IPS DF 6.9 (cell line): ENCODE measurements at places on chromosomes 1 and 21.

GRCh38 chr1:220487297-220487820, 40.6 kb upstream of the MARK1 start:
- DNase-seq, result no peak

DNA sequence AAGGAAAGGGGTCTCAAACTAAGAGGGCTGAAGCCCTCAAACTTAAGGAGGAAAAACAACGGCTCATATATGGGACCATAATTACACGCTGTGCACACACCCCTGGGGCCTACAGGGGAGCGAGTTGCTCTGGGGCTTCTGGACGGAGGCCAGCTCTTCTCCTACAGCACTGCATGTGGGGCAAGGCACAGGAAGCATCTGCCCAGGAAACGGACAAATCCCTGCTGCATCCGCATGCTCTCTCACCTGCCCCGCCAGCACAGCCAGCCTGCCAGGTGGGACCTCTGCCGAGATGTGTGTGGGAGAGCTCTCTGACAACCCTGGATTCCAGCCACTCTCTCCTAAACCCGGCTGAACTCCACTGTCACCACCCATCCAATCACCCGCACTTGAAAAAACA, 54.1 kb downstream of the MRPL37 start:
- DNase-seq, result no peak

DNA sequence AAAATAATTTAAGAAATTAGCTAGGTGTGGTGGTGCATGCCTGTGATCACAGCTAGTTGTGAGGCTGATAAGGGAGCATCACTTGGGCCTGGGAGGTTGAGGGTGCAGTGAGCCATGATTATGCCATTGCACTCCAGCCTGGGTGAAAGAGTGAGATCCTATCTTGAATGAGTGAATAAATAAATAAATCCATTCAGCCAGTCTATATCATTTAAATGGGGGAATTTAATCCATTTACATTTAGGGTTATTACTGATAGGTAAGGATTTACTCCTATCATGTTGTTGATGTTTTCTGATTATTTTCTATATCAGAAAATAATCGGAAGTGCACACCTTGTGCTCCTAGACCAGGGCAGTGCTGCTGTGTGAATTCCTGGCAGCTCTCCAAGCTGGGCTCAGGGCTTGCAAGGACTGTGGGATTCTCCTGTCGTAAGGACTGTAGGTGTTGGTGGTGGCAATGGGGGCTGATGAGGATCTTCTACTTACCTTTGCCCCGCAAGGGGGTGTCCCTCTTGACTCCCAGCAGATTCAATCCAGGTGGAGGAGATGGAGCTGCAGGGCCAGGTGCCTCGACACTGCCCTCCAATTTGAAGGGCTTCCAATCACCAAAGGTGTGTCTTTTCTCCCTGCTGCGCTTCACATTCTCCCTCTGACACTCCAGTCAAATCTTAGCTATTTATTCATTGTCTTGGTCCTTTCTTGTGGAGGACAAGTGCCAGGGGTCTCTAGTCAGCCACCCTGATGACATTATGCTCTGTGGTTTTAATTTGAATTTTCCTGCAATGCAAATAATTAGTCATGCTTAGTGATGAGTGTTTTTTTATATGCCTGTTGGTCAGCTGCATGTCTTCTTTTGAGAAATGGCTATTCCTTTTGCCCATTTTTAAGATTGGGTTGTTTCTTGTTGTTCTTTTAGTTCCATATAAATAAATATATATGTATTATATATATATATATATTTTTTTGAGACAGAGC, 14.1 kb upstream of the TRAPPC10 start:
- DNase-seq, result no peak

DNA sequence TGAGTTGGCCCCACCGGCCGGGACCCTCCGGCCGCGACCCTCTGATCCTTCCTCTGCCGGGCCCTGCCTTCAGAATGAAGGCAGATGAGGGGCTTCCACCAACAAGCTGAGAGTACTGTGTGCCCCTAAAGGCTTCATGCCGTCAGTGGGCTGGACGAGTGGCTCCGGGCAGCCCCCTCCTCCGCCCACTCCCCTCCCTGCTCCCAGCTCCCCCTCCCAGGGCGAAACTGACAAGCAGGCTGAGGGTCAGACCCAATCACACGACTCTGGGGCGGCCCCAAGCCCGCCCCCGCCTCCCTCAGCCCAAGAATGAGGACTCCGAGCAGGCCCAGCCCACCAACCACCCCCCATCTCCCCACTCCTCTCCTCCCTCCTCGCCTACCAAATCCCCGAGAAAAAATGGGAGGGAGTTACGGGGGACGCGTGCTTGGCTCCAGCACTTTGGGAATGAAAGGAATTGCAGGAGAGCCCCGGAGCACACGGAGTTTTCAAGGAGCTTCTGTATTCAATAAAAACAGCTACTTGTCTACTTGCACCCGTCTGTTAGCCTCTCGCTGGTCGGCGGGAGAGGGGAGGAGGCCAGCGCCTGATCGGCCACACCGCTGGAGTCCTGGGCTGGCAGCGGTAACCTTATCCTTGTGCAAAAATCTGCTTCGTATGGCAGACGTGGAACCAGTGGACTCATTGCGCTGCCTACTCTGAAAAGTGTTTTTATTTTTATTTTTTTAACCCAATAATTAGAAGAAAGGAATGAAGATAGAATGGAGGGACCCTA, at the start of gene COL11A1:
COL11A1 (minus strand) TSS at position 147 of the 775 bp plus-strand sequence. CDS start 344 bp downstream, outside the sequence.
- DNase-seq, result peak; percentile 73

DNA sequence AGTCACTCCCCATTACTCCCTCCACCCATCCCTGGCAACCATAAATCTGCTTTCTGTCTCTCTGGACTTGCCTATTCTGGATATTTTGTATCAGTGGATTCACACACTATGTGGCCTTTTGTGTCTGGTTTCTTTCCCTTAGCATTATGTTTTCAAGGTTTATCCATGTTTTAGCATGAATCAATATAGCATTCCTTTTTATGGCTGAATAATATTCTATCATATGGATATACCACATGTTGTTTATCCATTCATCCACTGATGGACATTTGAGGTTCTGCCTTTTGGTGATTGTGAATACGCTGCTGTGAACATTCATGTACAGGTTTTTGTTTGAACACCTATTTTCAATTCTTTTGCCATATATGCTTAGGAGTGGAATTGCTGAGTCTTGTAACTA, 140.4 kb downstream of the ZMYM4 start:
- no peak for DNase-seq

- no peak for DNase-seq
Observed at GRCh38 chr1:205595861-205596260, 36.0 kb downstream of the ELK4 start.

DNA sequence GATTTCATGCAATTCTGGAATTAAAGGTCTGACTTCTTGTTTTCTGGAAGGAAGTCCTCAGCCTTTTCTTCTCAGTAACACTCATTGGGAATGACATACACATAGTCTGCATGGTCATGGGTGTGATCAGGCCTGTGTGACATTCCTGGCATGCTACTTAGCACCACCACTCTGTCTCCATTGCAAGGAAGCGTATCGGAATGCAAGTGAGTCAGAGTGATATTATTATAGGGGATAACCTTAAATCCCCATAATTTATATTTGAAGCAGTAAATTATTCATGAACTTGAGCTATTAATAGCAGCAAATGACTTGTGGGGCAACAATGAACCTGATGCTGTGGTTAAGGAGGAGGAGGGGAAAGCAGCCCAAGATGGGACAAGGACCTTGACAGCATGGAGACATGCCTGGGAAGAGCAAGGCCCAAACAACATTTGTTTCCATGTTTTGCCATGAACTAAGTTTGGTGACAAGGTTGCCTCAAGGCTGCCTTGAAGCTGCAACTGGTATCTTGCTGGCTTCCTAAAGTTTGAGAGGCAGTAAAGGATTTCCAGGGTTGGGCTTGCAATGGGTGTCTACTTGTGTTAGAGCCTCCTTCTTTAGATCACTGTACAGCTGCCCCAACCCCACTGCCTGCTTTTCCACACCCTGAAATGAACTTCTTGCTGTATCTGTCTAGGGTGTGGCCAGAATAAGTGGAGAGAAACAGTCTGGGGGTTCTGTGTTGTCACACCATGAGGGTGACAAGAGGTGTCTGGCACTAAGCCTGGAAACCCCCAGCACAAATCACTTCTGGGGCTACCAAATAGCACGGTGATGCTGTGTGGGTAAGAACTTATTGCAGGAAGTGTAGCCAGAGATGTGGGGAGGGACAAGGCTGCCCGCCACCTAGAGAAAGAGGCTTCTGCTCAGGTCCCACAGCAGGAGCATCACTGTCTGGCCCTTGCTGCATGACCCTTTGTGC, 4.6 kb downstream of the MAB21L3 start:
- no peak for DNase-seq

- DNase-seq, result no peak
Observed at GRCh38 chr1:36174713-36175112, 18.8 kb downstream of the MAP7D1 start.

DNA sequence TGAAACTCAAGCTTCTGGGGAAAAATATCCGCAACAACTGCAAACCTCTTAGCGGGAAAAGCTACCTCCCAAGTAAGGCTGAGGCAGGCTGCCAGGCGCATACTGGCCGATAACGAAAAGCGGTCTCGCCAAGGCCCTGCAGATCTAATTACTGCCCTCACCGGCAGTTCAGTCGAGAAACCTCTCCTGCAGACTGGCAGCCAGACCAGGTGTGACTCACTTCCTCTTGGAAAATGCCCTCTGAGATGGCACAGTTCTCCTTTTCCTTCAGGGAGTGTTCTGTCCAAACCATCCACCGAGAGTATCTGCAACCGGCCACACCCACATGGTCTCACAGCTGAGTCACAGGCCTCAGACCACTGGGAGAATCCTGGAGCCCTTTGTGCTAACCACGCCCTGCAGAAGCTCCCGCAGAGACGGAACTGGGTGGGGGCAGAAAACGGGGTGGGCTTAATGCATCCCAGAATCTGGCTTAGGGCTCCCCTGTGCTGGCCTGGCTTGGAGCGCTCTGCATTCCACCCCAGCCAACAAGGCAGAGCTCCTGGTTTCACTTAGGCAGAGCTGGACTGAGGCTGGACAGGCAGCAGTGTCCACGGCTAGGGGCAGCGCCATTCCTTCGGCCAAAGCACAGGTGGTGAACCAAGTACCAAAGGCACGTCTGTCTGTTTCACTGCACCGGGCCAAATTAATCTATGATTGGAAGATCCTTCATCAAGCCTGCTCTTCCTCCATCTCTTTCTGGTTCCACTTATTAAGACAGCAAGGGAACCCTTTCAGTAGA, 1.2 kb downstream of the S100A10 start:
- DNase-seq, result no peak

GRCh38 chr1:21313886-21314721, 23.8 kb upstream of the ECE1 start:
- DNase-seq, result no peak

GRCh38 chr1:15501208-15502032, 22.6 kb downstream of the CASP9 start:
- DNase-seq, result peak; percentile 43

- no peak for DNase-seq
Observed at GRCh38 chr1:104765085-104765484, 1015.4 kb downstream of the AMY1C start.

GRCh38 chr1:65195495-65196417, 47.8 kb downstream of the AK4 start:
- DNase-seq, result no peak

DNA sequence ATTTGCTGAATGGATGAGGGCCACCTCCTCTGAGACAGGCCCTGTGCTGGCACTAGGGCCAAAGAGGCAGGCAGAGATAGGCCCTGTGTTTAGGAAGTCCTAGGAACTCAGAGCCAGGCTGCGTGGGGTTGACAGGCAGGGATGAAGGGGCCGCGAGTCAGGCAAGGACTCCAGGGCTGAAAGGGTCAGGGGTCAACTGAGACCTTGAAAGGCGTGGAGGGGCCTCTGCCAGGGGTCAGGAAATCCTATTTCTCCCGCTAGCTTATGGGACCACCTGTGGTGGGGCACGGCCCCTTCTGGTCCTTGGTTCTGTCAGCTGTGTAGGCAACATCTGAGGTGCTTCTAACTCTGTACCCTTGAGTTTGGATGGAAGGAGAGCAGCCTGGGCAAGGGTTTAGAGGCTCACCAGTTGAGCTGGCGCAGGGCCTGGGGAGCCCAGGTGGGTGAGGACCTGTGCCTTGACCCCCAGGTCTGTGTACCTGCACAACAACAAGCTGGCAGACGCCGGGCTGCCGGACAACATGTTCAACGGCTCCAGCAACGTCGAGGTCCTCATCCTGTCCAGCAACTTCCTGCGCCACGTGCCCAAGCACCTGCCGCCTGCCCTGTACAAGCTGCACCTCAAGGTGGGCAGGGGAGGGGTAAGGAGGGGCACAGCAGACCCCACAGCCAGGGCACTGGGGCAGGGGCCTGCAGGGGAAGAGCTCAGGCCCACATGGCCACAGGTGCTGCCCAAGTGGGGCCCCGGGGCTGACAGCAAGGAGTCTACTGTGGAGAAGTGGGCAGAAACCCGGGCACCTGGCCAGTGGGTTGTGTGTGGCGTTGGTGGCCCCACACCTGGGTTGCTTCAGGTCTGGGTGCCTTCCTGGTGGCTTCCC, 14.9 kb downstream of the PODN start:
- DNase-seq, result no peak

- no peak for DNase-seq
Observed at GRCh38 chr1:226981386-226981817, 41.3 kb downstream of the COQ8A start.

GRCh38 chr1:25766721-25767436, 33.1 kb upstream of the SELENON start:
- DNase-seq, result no peak

- DNase-seq, result no peak
Observed at GRCh38 chr1:31441558-31441957, 28.5 kb downstream of the SERINC2 start.

GRCh38 chr1:29002792-29003191, 88.4 kb downstream of the EPB41 start:
- DNase-seq, result no peak

DNA sequence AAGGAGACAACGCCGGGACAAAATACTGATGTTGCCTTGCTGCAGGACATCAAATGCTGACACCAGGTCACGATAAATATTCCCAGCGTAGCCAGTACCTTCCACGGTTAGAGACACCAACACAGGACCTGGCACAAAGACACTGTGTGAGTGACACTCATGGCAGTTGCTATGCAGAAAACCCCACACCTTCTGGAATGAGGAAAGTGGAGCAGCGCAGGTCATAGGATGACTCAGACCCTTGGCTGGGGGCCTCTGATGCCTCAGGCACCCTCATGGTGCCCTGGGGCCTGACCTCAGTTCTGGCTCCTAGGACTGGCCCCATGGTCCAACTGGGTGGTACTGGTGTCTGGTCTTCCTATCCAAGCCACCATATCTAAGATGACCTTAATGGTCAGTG, 7.0 kb downstream of the DCST2 start:
- DNase-seq, result no peak
